Activated CD4-positive, alpha-beta T cell treated with anti-CD3 and anti-CD28 coated beads, Interleukin-2, amount 10 ng/mL, durations not matched to agents 7 days and 5 days (primary cell): ENCODE measurements at places on chromosomes 13 and 19. TPM values are rescaled to one million over a fixed set of nuclear protein-coding genes. Genes with fewer than 3 reads are reported as not detected.

DNA sequence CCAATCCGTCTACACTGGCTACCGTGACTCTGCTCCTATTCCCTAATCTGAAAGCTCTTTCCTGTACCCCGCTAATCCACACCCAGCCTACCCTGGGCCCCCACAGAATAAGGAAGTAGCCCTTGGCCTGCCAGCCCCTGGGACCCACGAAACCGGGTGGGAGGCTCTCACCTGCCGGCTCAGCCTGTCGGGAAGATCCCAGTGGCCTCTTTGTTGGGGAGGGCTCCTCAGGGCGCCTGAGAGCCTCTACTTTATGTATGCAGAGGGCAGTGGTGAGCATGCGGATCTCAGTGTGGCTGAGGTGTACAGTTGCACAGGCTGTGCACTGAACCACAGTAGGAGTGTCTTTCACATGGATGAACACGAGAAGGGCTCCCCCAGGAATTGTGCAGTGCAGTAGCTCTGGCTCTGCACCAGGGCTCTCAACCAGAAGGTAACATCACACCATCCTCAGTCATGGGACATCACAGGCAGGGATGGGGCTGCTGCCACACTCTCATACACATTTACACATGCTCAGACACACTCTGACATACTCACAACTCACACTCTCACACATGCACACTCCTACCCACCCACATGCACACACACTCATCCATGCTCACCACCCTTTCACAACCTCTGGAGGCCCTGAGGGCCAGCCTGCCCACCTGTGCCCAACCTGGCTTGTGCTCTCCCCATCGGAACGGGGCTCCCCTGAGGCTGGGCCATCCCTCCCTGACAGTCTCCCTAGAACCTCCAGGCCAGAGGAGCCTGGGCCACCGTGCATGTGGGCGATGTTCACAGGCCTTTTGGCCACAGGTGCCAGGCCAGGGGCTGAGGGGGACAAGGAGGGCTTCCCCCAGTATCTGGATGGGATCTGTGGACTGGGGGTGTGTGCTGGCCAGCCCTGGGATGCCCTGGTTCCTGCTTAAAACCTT, 135.0 kb downstream of the URI1 start:
- DNase-seq = no peak
- no peak overlapping the region for H3K27ac ChIP-seq
- no peak overlapping the region for H3K4me3 ChIP-seq
- no peaks in the 10 kb centered on the region for H3K4me1 ChIP-seq
- H3K27me3 ChIP-seq = peaks cover 5% of the 10 kb centered on the region
- H3K36me3 ChIP-seq = no peaks in the 10 kb centered on the region

DNA sequence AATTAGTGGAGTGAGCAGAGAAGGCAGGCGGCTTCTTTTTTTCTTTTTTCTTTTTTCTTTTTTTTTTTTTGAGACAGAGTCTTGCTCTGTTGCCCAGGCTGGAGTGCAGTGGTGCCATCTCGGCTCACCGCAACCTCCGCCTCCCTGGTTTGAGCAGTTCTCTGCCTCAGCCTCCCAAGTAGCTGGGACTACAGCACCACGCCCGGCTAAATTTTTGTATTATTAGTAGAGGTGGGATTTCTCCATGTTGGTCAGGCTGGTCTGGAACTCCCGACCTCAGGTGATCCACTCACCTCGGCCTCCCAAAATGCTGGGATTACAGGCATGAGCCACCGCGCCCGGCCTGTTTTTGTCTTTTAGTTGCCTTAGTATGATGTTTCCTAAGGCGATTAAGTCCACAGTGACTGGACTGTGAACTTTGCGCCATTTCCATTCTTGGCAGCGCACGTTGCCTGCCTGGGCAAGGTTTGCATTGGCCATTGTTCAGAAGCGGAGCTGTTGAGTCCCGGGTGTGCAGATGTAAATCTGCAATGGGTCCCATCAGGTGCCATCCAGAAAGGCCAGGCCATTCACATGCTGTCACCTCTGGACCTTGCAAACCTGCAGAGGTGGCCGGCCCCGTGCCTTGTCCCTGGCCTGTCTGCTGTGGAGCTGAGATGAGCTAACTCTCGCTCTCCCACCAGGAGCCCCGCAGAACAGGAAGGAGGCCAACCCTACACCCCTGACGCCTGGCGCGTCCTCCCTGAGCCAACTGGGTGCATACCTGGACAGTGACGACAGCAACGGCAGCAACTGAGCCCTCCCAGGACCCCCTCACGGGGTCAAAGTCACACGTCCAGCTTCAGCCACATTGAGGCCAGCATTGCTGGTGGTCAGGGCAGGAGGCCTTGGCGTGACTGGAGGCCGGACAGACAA, 10.9 kb upstream of the SHD start:
- H3K27me3 ChIP-seq = no peaks in the 10 kb centered on the region
- no peak overlapping the region for H3K27ac ChIP-seq
- H3K4me1 ChIP-seq = peaks cover 34% of the 10 kb centered on the region
- H3K4me3 ChIP-seq = no peak overlapping the region
- peaks cover 39% of the 10 kb centered on the region for H3K36me3 ChIP-seq
- no peak for DNase-seq

DNA sequence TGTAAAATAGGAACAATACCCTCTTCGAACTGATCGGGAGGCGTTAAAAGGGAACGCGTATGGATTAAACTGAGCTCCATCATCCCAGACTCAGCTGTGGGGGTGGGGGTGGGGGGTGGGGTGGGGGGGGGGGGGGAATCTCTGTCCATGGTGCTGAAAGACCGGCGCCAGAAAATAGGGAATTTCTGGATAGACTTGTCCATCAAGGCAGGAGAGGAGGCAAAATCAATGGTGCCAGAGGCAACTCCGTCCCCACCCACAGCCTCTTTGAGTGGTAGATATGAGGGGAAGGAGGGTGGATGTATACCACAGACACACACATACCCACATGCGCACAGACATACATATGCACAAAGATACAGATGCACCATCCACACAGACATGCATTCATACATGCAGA, 37.4 kb downstream of the ZNF787 start:
- DNase-seq = no peak
- H3K27ac ChIP-seq = no peak overlapping the region
- H3K27me3 ChIP-seq = peaks cover 5% of the 10 kb centered on the region
- no peak overlapping the region for H3K4me3 ChIP-seq
- peaks cover 2% of the 10 kb centered on the region for H3K36me3 ChIP-seq

MEF2B gene
- total RNA-seq = 3.4 TPM

- no peaks in the 10 kb centered on the region for H3K27me3 ChIP-seq
- H3K4me3 ChIP-seq = no peak overlapping the region
- no peak overlapping the region for H3K27ac ChIP-seq
- H3K4me1 ChIP-seq = no peaks in the 10 kb centered on the region
These were observed 11.9 kb downstream of the PEX11G start for GRCh38 chr19:7476777-7477494.

GRCh38 chr19:13847407-13848339, 29.3 kb upstream of the NANOS3 start:
- DNase-seq = peak; percentile 85
- peaks cover 52% of the 10 kb centered on the region for H3K4me1 ChIP-seq
- H3K27me3 ChIP-seq = no peaks in the 10 kb centered on the region
- H3K27ac ChIP-seq = peak overlapping the region; percentile 95
- peaks cover 2% of the 10 kb centered on the region for H3K36me3 ChIP-seq

- H3K27ac ChIP-seq = no peak overlapping the region
- DNase-seq = no peak
- H3K4me3 ChIP-seq = no peak overlapping the region
- H3K4me1 ChIP-seq = no peaks in the 10 kb centered on the region
- no peaks in the 10 kb centered on the region for H3K36me3 ChIP-seq
- H3K27me3 ChIP-seq = no peaks in the 10 kb centered on the region
These were observed 94.5 kb downstream of the RAP2A start for GRCh38 chr13:97528518-97528917.

GRCh38 chr19:10816691-10817090, 19.3 kb downstream of the TMED1 start:
- no peak overlapping the region for H3K4me3 ChIP-seq
- H3K36me3 ChIP-seq = peaks cover 38% of the 10 kb centered on the region
- peaks cover 21% of the 10 kb centered on the region for H3K4me1 ChIP-seq
- peak overlapping the region; percentile 41 for H3K27ac ChIP-seq

GRIN3B gene
- not detected for total RNA-seq

DNA sequence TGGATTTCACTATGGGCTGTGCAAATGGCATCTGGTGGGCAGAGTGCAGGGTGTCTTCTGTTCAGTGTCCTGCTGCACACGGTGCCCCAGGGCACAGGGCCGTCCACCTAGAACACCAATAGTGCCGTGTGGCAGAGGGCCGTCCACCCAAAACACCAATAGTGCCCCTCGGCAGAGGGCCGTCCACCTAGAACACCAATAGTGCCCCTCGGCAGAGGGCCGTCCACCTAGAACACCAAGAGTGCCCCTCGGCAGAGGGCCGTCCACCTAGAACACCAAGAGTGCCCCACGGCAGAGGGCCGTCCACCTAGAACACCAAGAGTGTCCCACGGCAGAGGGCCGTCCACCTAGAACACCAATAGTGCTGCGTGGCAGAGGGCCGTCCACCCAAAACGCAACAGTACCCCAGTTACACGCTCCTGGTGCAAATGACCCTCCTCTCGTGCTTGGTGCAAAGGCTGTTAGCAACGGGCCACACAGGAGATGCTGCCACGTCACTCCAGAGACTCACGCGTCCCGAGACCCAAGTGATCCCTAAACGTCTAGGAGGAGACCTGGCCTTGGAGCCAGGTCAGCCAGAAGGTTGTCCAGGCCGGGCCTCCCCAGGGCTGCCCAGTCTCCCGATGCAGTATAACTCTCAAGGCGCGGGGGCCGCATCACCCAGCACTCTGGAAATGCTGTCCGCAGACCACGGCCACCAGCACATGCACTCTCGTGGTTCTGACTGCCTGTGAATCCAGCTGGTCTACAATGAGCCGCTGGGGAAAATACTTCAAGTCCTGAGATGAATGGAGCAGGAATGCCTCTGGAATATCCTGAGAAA, 51.5 kb downstream of the RASA3 start:
- DNase-seq = no peak
- no peak overlapping the region for H3K27ac ChIP-seq
- H3K27me3 ChIP-seq = no peaks in the 10 kb centered on the region

ERICH6B gene
- not detected for total RNA-seq

LMTK3 gene
- 3.7 TPM for total RNA-seq

- peaks cover 14% of the 10 kb centered on the region for H3K4me1 ChIP-seq
- no peak overlapping the region for H3K4me3 ChIP-seq
- H3K27ac ChIP-seq = no peak overlapping the region
These were observed 29.6 kb downstream of the ACSBG2 start for GRCh38 chr19:6164906-6165531.

DNA sequence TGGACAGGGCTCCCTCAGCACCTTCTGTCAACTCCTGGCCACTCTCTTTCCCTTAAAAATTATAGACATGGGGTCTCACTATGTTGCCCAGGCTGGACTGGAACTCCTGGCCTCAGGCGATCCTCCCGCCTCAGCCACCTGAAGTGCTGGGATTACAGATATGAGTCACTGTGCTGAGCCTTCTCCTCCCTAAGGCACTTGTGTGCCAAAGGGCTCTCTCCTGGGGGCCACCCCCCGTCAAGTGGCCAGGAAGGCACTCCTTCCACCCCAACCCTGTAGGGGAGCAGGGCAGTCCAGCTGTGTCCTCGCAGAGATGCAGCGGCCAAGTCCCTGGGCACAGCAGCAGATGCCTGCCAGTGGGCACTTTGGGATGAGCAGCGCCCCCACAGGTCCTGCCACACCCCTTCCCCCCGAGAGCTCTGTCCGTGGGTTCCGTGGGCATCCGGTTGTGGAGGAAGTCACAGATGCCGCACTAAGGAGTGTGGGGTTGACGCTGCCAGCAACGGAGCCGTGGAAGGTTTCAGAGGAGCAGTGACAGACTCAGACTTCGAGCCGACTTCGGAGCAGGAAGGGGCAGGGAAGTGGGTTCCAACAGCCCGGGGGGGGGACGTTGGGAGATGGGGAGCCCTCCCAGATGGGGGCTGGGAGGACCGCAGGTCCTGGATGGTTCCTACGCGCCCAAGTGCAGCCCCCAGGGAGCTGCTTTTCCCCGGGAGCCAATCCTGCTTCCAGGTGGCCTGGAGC, 3.3 kb upstream of the UQCR11 start:
- peaks cover 9% of the 10 kb centered on the region for H3K36me3 ChIP-seq
- no peaks in the 10 kb centered on the region for H3K27me3 ChIP-seq
- H3K4me3 ChIP-seq = peak overlapping the region; percentile 33
- peak overlapping the region; percentile 79 for H3K27ac ChIP-seq
- peak; percentile 44 for DNase-seq
- H3K4me1 ChIP-seq = peaks cover 48% of the 10 kb centered on the region

ZNF256 gene
- total RNA-seq = 9.1 TPM

DNA sequence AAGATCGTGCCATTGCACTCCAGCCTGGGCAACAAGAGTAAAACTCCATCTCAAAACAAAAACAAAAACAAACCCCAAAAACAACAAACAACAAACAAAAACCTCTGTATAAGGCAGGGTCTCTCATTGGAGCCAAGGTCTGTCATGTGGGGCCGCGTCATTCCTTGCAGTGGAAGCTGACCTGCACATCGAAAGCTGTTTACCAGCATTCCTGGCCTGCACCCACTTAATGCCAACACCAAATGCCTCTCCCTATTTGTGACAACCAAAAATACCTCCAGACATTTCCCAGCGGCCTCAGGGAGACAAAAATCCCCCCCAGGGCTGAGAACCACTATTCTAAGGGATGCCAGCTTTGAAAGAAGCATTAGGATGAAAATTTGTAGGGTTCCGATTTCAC, 1.2 kb downstream of the CPAMD8 start:
- no peak overlapping the region for H3K4me3 ChIP-seq
- no peak for DNase-seq
- peaks cover 42% of the 10 kb centered on the region for H3K27me3 ChIP-seq
- H3K4me1 ChIP-seq = no peaks in the 10 kb centered on the region
- no peaks in the 10 kb centered on the region for H3K36me3 ChIP-seq
- no peak overlapping the region for H3K27ac ChIP-seq

- H3K36me3 ChIP-seq = peaks cover 20% of the 10 kb centered on the region
- no peak for DNase-seq
- no peak overlapping the region for H3K27ac ChIP-seq
- H3K27me3 ChIP-seq = no peaks in the 10 kb centered on the region
- no peak overlapping the region for H3K4me3 ChIP-seq
These were observed 9.8 kb downstream of the DCAF15 start for GRCh38 chr19:13961826-13962698.

DNA sequence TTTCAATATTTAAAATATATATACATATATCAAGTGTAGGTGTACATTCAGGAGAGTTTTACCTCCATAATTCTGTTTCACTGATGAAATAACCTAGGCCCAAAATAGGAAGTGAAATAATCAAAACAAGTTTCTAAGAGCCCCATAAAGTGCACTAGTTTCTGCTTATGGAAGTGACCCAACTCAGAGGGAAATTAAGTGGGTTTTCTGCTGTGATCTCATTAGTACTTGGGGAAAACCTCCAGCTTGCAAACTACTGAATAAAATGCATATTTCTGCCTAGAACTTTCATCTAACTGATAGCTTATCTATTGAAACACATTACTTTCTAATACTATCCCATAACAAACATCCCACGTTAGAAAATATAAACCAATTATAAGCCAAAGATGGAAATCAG, 45.4 kb upstream of the MIR17HG start:
- peaks cover 6% of the 10 kb centered on the region for H3K27me3 ChIP-seq
- H3K27ac ChIP-seq = no peak overlapping the region
- H3K4me1 ChIP-seq = peaks cover 3% of the 10 kb centered on the region
- H3K36me3 ChIP-seq = no peaks in the 10 kb centered on the region
- H3K4me3 ChIP-seq = no peak overlapping the region

PLK5 gene
- total RNA-seq = not detected

CYP4F8 gene
- not detected for total RNA-seq

- DNase-seq = no peak
- H3K36me3 ChIP-seq = no peaks in the 10 kb centered on the region
- no peak overlapping the region for H3K27ac ChIP-seq
- no peak overlapping the region for H3K4me3 ChIP-seq
- peaks cover 53% of the 10 kb centered on the region for H3K27me3 ChIP-seq
- H3K4me1 ChIP-seq = no peaks in the 10 kb centered on the region
These were observed 25.0 kb upstream of the C1QTNF9B start for GRCh38 chr13:23922005-23922932.

ZNF878 gene
- total RNA-seq = 0.52 TPM

GRK1 gene
- not detected for total RNA-seq

KIR2DL3 gene
- total RNA-seq = not detected

GALP gene
- not detected for total RNA-seq
